T-helper 1 cell (primary cell): ENCODE measurements at places on chromosomes 12 and 14.

GRCh38 chr12:104721936-104722335 lies 236.2 kb downstream of the SLC41A2 start:
- no peak for DNase-seq

DNA sequence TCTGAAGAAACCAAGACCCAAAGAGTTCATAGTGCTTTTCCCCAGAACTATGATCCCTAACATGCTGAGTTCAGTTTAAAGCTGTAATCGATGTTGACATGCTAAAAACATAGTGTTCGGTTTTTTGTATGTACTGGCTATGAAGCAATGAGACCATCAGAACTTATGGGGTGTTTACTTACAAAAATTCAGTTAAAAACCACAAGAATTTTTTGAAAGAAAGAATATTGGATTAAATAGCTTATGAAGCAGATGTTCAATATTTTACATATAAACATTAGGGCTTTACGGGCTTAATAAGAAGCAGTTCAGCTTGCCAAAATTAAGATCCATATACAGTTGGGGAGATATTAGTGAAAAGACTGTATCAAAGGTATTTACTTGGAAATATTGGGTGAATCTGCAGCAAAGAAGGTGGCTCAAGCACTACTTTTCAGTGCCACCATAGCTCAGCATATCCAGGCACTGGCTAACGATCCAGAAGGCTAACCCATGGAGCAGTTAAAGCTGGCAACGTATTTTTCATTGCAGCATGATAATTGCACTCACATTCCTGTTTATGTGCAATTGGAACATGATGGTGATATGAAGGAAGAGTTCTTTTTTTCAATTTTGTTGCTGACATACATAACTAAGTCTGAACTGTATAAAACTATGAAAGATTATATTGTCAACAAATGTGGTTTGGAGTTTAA lies 125.9 kb downstream of the EFCAB11 start:
- DNase-seq = no peak

GRCh38 chr14:55706893-55707292 lies 126.9 kb downstream of the KTN1 start:
- no peak for DNase-seq

- no peak for DNase-seq
Measured at GRCh38 chr12:26808766-26809476, 24.1 kb downstream of the ITPR2 start.

DNA sequence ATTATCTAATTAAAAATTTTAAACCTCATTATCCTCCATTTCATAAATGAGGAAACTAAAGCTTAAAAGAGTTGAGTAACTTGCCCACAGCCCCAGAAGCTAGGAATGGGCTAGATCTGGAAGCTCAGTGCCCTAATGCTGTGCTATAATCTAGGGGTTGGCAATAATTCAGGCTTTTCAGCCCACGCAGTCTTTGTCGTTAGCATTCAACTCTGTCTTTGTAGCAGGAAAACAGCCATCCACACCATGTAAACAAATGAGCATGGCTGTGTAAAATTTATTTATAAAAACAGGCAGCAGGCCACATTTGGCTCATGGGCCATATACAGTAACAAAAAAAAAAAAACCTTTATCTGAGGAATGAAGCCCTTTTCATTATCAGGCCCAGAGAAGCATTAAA lies 92.4 kb upstream of the OVCH1 start:
- DNase-seq = no peak

DNA sequence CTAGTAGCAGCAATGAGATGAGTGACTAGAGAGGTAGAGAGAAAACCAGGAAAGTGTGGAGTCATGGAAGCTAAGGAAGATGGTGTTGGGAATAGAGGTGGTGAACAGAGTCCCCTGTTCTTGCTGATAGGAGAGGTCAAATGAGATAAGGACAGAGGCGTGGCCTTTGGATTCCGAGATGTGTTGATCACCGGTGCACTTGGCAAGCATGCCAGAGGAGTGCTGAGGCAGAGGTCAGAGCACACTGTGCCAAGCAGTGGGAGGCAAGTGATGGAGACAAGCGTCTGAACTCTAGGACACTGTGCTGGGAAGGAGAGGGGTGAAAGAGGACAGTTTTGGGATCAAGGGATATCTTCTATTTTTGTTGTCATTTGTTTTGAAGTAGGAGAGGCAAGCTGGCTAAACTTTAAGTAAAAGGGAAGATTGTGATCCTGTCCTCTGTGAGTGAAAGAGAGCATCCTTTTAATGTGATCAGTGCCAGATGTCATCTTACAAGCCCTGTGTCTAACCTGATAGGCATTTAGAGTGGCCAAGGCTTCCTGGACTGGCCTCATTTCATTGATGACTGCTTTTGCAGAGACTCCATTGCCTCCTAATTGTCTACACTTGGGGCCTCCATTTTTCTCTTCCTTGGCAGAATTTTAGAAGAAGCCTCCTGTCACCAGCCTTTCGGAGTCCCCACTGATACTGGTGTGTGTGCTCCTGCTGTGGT lies 336.4 kb downstream of the CACNA1C start:
- no peak for DNase-seq

DNA sequence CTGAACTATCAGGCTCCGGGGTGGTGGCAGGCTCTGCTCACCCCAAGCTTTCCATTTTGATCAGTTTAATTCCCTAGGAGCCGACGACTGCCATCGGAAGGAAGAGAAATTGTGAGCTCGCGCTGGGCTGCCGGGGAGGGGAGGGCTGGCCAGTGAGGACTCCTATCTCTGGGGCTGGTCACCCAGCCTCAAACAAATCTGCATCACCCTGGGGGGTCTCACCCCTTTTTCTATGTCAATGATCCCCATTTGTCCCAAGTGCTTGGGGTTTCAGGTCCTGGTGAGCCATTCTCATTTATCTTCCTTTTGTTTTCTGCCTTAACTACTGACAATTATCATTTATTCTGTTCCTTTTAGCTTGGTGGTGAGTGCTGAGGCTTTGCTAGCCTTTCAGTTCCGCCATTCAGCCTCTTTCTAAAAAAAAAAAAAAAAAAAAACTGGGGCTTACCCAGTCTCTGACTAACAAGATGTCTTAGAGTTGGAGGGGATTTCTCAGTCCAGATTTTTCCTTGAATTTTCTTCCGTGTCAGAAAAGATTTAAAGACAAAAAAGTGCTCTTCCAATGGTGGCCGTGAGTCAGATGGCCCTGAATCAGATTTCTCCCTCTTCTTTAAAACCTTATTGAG lies 22.8 kb upstream of the USP44 start:
- no peak for DNase-seq

- DNase-seq = no peak
Measured at GRCh38 chr14:31307198-31307597, 99.6 kb upstream of the HECTD1 start.

GRCh38 chr14:53149668-53150316 lies 3.3 kb downstream of the DDHD1 start:
- no peak for DNase-seq

DNA sequence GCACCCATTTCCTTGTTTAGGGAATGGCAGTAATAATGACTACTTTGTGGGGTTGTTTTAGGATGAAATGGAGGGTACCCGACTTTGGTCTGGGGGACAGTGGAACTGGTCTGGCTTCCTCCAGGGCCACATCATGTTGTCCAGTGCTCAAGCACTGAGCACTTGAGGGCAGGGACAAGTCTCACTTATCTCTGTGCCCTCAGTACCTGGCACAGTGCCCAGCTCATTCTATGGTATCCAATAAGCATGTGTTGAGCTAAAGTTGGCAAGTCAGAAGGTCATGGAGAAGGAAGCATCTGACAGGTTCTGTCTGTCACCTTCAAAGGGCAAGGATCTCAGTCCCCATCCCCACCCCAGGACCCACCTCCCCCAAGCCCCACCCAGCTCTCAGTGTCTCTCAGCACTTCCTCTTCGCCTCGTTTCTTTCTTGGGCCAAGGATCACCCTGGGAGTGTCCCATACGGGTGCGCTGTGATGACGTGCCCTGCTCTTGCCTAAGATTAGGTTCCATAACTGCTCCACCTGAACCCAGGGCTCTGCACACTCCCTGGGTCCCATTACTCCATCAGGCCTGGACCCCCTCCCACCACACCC lies 24.3 kb upstream of the TMEM106C start:
- no peak for DNase-seq
